SK-MEL-5 (cell line): ENCODE measurements at places on chromosomes 3 and 15. TPM values are rescaled to one million over a fixed set of nuclear protein-coding genes. Genes with fewer than 3 reads are reported as not detected.

DNA sequence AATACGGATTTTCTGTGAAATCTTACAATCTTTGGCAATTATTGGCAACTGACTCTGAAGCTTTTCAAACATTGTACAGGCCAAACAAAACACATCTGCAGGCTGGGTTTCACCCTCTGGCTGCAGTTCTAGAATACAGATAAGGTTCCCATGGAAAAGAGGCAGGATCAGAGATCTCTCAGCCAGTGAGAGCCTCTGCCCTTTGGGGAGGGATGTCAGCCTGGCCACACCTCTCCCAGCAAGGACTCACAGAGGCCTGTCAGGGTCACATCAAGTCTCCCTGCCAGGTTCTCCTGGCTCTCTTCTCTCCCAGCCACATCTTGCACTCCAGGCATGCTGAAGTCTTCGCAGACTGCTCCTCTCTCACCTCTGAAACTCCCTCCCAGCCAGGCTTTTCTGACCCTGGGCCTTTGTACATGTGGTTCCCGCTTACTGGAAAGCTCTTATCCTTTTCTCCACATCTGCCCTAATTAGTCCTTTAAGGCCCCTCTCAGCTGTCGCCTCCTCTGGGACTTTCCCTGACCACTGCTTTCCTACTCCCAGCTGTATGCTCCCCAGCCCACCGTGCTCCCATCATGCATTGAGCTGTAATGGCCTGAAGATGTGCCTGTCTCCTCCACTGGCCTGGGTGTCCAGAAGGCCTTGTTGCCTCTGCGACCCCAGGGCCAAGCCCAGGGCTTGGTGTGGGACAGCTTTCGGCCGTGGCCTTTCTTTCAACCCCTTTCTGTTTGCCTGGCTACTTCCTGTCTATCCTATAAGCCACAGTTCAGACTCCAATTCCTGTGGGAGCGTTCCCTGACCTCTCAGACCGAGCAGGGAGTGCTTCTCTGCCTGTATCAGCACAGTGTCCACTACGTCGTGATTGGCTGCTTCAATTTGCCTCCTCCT is 4.3 kb downstream of the RBP1 start:
- no peak for DNase-seq

DNA sequence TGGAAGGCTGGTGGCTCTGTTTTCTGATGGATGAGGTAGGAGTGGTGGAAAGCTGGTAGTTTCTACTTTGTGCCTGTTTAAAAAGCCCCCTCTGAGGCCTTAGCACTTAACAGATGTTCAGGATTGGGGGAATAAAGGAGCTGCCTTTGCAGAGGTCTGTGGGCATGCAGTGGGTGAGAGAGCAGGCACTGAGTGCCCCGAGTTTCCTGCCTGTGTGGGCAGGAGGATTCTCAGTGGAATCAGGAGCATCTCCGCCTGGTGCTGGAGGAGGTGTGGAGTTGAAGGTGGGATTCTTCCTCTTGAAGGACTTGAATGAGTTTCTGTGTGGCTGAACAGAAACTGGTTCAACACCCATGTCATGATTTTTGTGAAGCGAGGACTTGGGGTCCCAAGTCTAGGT is 74.3 kb downstream of the IGF1R start:
- DNase-seq: no peak

DNA sequence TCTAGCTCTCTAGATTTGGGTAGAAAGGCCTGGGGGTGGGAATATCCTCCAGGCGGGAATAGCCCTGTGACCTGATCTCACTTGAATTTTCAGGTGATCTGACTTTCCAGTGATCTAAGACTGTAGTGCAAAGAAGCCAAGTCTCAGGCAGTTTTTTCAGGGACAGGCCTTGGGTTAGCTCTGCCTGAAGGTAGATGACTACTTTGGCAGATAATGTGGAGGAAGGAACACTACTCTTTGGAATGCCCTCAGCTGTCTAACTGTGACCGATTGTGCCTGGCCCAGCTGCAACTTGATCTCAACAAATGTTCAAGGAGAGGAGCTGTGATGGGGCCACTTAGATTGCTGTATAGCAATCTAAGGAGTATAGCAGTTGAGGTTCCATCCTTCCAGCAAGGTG is 193.7 kb downstream of the TCF12 start:
- DNase-seq: no peak

DNA sequence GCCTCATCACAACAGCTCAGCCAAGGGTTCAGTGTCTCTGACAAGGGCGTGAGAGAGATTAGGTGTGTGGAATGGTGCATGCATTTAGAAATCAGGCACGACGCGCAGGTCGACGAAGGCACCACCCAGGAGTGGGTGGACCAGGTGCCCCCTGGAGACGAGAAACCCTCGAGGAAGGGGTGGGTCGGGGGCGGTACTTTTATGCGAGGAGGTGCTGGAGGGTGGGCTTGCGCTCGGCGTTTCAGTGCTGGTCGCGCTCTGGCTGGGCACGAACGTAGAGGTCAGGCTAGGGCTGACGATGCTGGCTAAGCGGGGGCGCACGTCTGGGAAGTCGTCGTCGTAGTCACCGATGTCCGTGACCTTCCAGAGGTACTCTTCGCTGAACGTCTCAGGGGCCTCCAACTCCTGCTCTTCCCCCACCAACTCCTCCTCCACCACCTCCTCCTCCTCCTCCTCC is 393 bp downstream of the ERICH6 start:
- DNase-seq: peak; percentile 14

C2CD4A gene
- total RNA-seq: not detected in 2 replicates

STX19 gene
- not detected in 2 replicates for total RNA-seq

SLC7A14 gene
- total RNA-seq: not detected in 2 replicates

DNA sequence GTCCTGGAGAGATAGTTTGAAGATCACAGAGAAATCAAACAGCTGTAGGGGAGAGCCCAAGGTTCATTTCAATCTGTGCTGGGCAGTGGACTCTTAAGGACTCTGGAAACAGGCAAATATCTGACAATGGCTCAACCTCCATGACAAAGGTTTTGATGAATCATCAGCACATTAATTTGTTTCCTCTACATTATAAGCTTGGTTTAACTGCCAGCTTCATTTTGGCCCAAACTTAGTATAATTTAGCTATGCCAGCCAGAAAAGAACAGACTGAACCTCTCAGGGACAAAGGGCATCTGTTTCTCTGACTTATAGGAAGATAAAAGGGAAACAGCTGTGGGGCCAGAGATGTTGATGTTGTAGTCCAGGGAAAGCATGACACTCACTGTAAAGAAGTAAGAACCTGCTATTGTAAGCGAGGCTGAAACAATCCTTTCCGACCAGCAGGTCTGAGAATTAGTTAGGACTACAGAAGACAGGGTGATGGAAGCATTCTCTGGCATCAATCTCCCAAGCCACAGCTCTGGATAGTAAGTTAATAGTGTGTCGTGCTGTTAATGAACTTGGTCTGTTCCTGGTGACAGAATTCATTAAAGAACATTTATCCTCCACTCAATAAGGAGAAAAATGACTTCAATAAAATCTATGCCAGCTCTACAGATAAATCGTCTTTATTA is 110.1 kb downstream of the KCNMB2 start:
- DNase-seq: no peak

DNA sequence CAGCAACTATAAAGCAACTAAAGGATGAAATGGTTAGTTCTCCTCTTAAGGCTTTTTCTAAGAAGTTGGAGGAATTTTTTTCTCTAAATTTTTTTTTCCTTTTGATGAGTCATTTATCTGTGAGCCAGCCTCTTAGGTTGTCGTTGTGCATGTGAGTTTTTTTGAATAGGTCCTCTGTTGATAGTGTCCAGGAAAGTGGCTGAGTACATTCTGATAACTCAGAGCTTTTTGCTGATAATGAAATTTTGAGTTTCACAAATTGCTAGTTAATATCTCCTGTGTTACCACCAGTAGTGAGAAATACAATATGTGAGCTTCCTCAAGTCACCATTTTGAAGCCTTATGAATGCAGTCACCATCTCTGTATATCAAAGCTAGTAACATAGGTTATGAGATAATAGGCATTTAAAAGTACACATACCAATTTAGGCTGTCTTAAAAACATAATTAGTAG is 7.1 kb upstream of the LXN start:
- DNase-seq: peak; percentile 84

DNA sequence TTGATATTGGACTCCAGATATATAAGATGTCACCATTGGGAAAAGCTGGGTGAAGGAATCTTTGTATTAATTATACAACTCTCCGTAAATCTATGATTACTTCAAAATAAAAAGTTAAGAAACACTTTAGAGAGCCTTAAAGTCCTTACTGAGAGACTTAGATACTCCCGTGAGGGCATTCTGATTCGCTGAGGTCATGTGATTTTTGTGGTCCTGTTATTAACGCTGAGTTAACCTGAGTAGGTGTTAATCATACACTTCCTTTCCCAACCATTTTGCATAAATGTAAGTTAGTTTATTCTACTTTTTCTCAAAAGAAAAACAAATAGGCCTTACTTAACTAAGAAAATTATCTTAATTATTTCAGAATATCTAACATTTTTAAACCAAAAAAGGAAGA is 67.1 kb upstream of the LMOD3 start:
- no peak for DNase-seq

DNA sequence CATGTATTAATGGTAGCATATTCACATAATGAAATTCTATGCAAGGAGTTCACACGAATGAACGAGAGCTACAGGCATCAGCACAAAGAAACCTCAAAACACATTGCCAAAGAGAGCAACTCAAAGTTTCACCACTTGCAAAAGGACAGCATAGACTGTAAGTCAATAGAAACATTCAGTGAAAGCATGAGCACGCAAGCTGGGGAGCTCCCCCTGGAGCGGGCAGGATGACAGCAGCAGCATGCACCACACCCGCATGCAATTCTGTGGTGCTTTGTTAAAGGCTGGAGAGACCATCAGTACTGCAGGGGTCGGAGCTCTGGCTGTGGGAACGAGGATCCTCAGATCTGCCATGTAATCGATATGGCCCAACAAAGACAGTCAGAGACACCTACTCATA is 18.7 kb downstream of the OCA2 start:
- DNase-seq: peak; percentile 68

GRCh38 chr15:92494806-92495336 is 101.2 kb downstream of the ST8SIA2 start:
- no peak for DNase-seq

HDGFL3 gene
- total RNA-seq: 31.8 and 35.7 TPM in 2 replicates

DNA sequence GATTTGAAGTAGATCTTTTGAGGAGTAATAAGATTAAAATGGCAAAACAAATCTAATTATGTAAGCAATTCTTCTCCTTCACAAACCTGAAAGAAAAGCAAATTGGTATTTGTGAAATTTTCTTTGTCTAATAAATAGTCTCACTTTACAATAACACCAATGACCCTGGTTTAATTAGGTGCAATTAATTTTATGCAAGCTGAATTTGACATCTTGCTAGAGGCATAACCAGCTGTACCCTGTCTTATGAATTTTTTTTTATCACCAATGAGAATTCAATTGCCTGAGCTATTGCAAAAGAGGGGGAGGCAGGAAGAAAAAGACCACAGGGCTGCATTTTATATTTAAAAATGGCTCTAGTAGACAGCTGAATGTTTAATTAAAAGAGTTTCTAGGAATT is 113.5 kb upstream of the IL12A start:
- no peak for DNase-seq

DNA sequence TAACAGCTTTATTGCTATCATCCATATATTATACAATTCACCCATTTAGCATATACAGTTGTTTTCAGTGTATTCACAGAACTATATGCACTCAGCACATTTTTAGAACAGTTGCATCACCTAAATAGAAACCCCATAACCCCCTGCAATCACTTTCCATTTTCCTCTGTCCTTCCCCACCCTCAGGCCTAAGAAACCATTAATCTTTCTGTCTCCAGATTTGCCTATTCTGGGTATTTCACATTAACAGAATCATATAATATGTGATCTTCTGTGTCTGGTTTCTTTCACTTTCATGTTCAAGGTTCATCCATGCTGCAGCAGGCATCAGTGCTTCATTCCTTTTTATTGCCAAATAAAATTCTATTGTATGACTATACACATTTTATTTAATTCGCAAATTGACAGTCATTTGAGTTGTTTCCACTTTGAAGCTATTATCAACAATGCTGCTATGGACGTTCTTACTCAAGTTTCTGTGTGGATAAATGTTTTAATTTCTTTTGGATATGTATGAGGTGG is 39.8 kb downstream of the ADAMTS17 start:
- no peak for DNase-seq

DNA sequence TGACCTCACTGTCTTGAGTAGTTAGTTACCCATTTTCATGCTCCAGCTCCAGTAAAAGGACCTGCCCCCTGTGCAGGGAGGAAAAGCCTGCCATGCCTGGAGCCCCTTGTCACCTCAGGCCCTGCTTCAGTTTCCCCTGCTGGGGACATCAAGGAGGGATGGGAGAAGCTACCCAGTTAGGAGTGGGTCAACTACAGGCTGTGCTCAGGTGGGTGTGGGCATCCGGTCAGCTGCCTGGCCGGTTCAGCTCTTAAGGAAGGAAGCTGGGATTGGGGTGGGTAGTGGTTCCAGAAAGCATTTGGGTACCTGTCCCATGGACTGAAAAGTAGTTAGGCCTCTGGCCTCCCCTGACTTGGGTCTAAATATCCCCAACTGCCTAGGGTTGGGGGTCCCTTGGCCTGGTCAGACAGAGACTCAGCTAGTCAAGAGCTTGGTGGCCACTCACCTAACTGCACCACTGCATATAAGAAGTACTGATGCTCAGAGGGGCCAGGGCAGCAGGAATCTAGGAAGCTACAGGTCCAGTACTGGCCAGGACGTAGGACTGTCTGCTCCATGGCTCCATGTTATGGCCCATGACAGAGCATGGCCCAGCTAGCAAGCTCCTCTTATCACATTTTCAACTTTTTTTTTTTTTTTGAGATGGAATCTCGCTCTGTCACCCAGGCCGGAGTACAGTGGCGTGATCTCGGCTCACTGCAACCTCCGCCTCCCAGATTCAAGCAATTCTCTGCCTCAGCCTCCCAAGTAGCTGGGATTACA is 549 bp downstream of the LSMEM2 start:
- no peak for DNase-seq

DNA sequence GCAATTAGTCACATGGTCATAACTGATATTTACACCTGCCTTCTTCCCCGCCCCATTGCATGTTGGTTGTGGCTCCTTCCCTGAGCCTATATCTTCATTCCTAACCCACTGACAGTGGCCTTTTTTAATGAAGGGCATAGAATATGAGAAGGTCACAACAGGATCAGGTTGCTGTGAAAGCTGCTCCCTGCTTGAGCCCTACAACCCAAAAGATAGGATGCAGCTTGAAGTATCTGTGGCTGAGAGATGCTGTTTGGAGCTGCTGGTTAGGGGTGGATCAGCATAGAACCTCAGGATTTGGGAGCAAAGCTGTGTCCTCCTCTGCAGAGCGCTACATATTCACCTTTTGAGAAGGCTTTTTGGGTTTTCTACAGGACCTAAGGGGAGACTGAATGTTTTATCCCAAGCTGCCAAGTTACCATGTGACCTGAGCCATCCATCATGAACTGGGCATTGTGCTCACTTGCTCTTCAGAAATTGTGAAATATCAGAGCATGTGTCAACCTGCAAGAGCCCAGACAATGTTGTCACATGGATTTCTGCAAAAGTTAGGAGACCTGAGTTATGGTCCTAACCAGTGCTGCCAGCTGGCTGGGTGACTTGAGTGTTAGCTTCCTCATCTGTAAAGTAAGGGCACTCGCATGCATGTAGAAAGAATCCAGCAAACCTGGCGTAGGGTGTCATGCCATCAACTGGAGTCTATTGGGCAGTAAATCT is 49.8 kb upstream of the ARL8B start:
- DNase-seq: peak; percentile 31

EOMES gene
- 2.0 and 2.8 TPM in 2 replicates for total RNA-seq

FBXO45 gene
- 14.0 and 15.8 TPM in 2 replicates for total RNA-seq
